CD8-positive, alpha-beta T cell (primary cell): ENCODE measurements at places on chromosomes 2 and 18.

GRCh38 chr2:117858336-117858735 lies 43.8 kb downstream of the DDX18 start:
- no peak for DNase-seq

DNA sequence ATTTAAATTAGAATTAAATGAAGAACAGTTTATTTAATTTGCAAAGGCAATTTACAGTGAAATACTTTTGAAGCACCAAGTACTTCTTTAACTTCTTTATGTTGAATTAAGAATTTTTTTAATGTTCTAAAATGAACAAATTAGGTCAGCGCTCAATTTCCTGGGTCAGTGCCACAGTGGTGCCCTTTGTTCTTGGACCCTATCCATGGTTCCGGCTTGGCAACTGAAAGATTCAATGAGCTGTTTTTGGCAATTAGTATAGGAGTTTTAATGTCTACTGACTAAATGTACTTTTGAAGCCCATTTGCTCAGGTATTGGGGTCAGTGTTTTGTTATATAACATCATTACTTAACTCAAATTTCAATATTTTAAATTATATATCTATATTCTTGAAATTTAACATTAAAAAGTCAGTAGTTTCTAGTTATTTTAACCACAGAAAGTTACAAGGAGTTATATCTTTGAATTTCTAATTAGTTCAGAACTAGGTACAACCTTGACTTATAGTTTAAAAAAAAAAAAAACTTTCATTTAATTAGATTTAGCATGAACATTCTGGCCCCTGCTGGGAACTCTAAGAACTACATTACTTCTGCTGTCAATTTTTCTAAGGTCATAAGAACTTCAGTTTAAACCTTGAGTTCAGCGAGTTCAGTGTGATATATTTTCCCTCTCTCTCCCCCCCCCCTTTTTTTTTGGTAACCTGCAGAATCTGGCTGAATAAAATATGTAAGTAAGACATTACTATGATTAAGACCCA lies 7.6 kb upstream of the MSTN start:
- DNase-seq, result peak; percentile 61

- DNase-seq, result no peak
Observed at GRCh38 chr2:77768508-77768907, 246.3 kb upstream of the LRRTM4 start.

- DNase-seq, result peak; percentile 50
Observed at GRCh38 chr18:35050028-35050546, 8.9 kb downstream of the MAPRE2 start.

- no peak for DNase-seq
Observed at GRCh38 chr18:80172056-80172455, 63.0 kb downstream of the ADNP2 start.

GRCh38 chr2:37654419-37654818 lies 17.0 kb downstream of the CDC42EP3 start:
- no peak for DNase-seq

- DNase-seq, result no peak
Observed at GRCh38 chr18:35245719-35246317, 5.0 kb downstream of the ZNF397 start.

GRCh38 chr2:227308784-227309183 lies 16.3 kb upstream of the MFF start:
- DNase-seq, result no peak

DNA sequence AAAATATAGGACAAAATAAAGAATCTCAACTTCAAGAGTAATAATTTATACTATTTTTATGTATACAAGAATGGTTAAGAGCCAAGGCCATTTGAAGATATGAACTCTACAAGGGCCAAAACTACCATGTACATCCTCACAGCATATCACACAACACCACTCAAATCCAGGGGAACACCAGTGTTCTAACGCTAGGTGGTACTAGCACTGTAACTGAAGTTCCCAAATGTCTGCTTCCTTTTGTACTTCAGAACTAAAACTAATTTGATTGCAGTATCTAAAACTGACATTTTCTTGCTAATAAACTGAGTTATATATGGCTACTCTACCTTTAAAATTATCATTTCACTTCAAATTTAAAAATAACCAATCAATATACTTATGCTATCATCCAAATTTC lies 47.0 kb downstream of the REV1 start:
- no peak for DNase-seq

GRCh38 chr2:112959109-112959812 lies 18.5 kb upstream of the IL36G start:
- no peak for DNase-seq

GRCh38 chr2:234494361-234495250 lies 2.3 kb downstream of the ARL4C start:
- DNase-seq, result no peak

DNA sequence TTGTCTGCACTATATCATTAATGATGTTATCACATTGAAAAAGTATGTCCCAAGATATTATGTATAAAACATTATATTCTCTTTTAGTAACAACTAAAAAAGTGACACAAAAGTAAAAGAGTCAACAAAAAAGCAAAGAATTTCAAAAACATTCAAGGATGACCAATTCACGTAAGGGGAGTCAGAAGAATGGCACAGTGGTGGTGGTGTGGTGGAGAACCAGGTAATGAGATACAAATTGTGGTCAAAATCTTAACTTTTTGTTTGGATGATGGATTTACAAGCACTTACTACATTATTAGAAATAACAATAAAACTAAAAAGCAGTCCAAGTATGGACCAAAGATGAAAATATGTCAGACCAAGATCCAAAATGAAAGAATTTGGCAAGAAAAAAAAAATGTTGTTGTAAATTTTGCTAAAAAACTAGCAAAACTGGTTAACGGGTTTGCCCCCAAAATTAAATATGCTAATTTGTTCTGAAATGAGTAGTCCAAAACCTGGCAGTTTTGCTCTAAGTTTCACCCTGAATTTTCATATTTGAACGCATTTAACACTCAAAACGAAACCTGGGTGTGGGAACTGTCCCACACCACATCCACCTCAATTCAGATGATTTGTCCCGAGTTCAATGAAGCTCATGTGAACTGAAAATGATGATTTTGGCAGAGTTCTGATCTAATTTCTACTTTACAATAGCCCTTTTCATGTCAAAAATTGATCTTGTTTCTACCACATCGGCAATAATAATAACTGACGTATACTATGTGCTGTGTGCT lies 135.8 kb downstream of the IKZF2 start:
- no peak for DNase-seq
